HFFc6 (cell line): ENCODE measurements at places on chromosomes 7 and 10.

GRCh38 chr7:133575726-133576440, 323.0 kb downstream of the EXOC4 start:
- no peak for DNase-seq

DNA sequence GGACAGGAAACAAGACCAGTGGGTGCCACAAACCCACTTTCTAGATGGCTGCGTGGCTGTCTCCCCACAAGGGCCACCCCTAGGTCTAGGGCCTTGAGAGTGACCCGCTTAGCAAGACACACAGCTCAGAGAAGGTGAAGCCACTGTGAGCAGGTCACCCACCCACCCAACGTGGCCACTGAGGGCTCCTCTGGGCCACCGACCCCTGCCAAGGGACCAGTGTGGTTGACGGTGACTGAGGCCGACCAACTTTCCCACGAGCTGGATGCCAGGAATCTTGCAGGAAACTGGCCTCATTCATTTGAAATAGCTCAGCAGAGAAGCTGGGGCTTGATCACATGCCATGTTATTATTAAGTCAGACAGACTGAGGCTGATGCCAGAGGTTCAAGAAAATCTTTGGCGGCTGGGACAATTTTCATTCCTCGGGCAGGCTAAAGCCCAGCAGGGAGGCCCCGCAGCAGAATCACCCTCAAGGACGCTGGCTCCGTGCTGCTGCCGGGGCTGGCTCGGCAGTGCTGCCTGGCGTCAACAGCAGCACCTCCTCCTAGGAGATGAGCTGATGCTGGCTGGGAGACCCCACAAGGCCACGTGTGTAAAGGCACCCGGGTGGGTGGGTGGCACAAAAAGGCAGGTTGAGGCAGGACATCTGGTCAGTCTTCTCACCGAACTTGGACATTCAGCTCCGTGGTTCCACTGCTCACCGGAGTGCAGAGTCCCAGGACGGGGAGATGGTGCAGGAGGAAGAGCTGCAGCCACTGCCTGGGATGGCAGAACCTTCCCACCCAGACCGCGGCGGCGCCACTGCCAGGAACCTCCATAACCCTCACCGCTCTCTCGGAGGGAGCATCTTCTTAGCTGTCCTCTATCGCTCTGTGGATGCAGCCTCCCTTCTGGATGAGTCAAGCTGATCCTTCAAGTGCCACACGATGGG, 57.8 kb downstream of the ZRANB1 start:
- DNase-seq, result peak; percentile 42

- DNase-seq, result no peak
Measured at GRCh38 chr7:117012284-117012683, 59.0 kb downstream of the ST7 start.

GRCh38 chr7:27238979-27239386, 3.6 kb upstream of the EVX1 start:
- no peak for DNase-seq

GRCh38 chr7:83947260-83947659, 247.3 kb downstream of the SEMA3A start:
- DNase-seq, result no peak

DNA sequence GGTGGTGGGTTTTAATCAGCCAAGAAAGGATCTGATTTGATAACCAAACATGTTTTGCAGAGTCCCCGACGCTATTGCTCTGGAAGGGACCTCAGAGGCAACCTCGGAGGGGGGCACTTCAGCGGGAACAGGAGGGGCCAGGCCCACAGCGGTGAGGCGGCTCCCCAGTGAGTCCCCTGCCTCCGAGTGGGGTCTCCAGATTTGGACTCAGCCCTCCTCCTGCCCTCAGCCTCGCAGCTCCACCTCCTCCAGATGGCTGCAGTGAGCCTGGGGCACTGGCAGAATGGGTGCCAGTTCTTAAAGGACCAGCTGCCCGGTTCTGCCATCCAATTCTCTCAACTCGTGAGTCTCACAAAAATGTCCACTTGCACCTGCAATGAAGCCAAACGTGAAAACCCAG, 61.0 kb upstream of the NANOS1 start:
- DNase-seq, result no peak

DNA sequence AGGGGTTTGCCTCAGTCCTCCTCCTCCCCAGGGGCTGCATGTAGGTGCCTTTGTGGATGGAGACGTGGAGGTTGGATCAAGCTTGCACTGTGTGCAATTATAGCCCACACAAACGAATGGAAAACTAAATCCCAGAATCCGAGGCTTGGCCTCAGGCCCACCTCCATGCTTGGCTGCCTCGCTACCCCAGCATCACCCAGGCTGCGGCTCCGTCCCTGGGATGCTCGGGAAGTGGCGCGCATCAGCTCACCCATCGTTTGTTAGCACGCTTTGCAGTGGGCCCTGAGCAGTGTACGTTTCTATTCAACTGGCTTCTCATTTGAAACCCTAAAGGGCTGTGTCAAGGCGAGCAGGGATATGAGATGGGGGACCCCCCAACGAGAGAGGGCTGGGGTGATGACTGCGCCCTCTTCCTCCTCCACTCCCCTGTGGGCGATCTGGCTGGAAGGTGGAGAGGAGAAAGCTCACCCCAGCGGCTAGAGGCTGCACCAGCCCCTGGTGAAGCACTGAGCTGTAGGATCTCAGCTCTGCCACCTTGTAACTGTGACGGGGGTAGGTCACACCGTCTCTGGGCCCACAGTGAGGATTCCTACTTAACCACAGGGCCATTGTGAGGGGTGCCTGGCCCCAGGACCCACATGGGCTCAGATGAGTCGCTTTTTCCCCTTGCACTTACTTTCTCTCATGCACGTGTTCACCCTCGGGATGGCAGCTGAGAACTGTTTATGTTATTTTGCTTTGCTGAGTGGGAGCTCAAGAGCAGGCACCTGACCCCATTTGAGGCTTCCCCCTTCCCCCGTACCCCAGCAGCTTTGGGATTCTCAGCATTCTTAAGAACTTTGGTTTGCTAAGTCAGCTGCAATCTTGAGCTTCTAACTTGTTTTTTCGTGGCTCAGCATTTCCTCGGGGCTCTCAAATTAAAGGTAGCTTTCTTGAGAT, 12.7 kb upstream of the BTBD16 start:
- peak; percentile 34 for DNase-seq

- DNase-seq, result peak; percentile 40
Measured at GRCh38 chr7:131071786-131072504, 255.7 kb upstream of the MKLN1 start.

- DNase-seq, result no peak
Measured at GRCh38 chr7:112103246-112103645, 103.0 kb downstream of the DOCK4 start.

DNA sequence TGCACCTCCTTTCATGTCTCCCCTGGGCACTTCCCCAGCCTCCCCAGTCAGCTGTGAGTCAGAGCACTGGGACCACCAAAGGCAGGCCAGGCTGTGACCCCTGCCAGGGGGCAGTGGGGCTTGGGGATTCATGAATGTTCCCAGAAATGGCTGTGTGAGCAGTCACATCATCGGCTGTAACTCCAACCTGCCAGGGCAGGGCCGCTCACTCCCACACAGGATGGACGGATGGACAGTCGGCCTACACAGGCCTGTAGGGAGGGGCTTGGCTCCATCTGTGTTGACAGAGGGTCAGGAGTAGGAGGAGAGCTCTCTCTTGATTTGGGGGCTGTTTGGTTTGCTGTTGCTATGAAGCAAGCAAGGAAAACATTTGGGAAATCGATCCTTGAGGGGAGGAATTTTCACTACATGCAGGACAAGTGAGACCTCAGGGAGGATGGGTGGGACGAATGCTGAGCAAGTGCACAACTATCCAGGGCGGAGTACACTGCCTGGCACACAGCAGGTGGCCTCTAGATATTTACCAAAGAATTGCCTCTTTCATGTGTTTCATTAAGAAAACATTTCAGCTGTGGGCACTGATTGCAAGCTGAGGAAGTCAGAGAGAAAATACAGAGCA, 2.9 kb upstream of the IGFBP1 start:
- no peak for DNase-seq

DNA sequence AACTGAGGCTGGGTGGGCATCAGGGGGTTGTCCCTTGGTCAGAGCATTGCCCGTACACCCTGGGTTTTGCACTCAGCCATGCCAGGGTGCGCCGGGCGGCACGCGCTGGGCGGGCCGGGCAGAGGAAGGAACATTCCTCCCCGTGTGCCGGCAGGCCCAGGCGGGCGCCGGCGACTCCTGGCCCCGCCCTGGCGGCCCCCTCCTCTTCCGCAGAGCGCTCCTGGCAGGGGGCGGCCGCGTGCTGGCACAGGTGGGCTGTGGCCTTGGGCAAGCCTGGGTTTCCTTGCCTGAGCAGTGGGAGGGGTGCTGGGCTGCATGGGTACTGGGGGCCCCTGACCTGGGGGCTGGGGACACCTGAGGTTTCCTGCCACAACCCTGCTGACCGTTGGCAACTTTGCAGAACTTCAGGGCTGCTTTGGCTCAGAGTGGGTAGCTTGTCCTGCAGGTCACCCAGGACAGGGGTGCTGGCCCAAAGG, 3.9 kb downstream of the LFNG start:
- no peak for DNase-seq

DNA sequence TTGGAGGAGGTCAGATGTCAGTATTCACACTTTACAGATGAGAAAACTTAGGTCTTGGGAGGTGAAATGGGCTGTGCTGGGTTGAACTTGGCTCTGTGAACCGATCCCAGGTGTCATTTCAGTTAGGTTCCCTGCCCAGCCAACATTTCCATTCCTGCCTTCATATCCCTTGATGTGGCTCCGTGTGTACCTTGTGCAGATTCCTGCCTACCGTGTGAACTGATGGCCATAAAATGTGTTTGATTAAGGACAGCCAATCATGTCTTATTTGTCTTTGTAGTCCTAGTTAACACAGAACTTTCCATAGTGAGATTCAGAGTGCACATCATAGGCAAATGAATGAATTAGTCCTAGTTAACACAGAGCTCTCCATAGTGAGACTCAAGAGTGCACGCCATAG, 101.0 kb upstream of the GATA3 start:
- DNase-seq, result no peak

DNA sequence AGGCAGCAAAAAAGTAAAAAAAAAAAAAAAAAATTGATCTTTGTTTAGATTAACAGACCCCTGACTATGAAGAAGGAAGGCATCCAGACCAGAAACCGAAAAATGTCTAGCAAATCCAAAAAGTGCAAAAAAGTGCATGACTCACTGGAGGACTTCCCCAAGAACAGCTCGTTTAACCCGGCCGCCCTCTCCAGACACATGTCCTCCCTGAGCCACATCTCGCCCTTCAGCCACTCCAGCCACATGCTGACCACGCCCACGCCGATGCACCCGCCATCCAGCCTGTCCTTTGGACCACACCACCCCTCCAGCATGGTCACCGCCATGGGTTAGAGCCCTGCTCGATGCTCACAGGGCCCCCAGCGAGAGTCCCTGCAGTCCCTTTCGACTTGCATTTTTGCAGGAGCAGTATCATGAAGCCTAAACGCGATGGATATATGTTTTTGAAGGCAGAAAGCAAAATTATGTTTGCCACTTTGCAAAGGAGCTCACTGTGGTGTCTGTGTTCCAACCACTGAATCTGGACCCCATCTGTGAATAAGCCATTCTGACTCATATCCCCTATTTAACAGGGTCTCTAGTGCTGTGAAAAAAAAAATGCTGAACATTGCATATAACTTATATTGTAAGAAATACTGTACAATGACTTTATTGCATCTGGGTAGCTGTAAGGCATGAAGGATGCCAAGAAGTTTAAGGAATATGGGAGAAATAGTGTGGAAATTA, 19.4 kb downstream of the GATA3 start:
- DNase-seq, result no peak

DNA sequence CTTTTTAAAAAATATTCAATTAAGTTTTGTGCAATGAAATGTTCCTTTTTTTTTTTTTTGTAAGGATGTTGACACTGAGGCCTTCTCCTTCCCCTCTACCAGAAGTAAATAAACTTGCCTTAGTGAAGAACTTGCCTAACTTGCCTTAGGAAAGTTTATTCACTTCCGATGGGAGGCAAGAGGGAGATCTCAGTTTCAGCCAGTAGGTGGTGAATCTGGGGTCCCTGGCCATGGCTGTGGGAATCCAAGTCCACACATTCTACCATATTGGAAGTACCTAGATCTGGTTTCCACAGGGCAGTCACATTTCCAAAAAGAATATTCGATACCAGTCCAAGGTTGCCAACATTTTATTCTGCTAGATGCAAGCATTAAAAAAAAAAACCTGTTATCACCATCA, 270.9 kb downstream of the CCSER2 start:
- no peak for DNase-seq

DNA sequence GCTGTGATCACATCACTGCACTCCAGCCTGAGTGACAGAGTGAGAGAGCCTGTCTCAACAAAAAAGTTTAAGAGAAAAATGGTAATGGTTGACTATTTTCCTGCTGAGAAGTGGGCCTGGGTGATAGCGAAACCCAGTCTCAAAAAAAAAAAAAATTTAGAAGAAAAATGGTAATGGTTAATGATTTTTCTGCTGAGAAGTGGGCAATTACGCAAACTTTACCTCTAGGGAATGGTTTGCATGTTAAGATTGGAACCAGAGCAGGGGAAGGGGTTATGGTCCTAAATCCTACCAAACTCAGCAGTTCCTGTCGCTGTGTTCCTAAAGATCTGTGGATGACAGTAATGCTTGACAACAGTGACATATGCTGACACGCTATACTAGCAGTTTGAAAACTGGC, 130.5 kb upstream of the RHEB start:
- no peak for DNase-seq

GRCh38 chr10:119675483-119676170, 24.4 kb downstream of the BAG3 start:
- DNase-seq, result no peak

GRCh38 chr7:155916926-155917655, 104.8 kb upstream of the SHH start:
- DNase-seq, result no peak

DNA sequence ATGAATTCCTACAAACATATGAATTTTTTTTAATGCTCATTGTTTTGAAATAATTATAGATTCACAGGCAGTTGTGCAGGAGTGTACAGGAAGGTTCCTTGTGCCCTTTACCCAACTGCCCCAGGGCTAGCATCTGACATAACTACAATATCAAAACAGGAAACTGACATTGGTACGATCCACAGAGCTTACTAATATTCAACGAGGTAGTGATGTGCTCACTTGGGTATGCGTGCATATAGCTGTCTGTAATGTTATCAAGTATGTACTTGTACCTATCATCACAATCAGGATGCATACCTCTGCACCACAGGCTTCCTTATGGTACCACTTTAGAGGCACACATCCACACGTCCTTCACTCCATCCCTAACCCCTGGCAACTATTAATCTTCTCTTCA, 68.3 kb downstream of the BMS1 start:
- DNase-seq, result peak; percentile 24

GRCh38 chr10:63337455-63338251, 128.1 kb downstream of the JMJD1C start:
- no peak for DNase-seq

GRCh38 chr7:90879924-90880323, 283.8 kb downstream of the CDK14 start:
- DNase-seq, result no peak

- DNase-seq, result no peak
Measured at GRCh38 chr7:94584113-94584512, 71.8 kb downstream of the SGCE start.
